ENCODE measurements at places on chromosomes 16 and 17.

GRCh38 chr16:84390131-84390785 is 21.9 kb downstream of the ATP2C2 start:
- no peak for DNase-seq

- DNase-seq, result no peak
Observed at GRCh38 chr16:50683689-50684374, 2.7 kb upstream of the SNX20 start.

- no peak for DNase-seq
Observed at GRCh38 chr17:49414271-49414621, 436 bp downstream of the PHB1 start.

GRCh38 chr16:78189121-78189520 is 89.7 kb downstream of the WWOX start:
- no peak for DNase-seq

- no peak for DNase-seq
Observed at GRCh38 chr16:52446080-52446479, 100.9 kb downstream of the TOX3 start.

GRCh38 chr17:48244121-48244711 is 136.7 kb downstream of the SNX11 start:
- peak; percentile 69 for DNase-seq

GRCh38 chr16:8866118-8866883 is 2.5 kb downstream of the CARHSP1 start:
- DNase-seq, result no peak

DNA sequence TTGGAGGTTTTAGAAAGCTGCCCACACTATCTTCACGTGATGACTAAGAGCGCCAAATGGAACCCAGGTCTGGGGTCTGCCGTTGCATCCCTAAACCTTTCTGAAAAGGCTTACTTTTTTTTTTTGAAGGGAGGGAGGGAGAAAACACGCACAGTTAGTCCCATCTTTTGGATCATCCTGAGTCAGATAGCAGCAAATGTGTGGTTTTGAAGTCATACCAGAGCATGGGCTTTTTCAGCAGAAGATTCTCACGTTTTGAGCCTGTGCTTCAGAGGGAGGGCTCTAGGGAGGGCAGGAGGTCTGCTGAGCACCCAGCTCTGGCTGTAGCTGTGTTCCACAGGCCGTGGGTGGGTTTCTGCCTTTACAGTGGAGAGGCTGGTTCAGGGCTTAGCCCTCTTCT is 194.7 kb downstream of the SNX29 start:
- no peak for DNase-seq

GRCh38 chr17:41451154-41451728 is 10.5 kb upstream of the KRT38 start:
- DNase-seq, result no peak

DNA sequence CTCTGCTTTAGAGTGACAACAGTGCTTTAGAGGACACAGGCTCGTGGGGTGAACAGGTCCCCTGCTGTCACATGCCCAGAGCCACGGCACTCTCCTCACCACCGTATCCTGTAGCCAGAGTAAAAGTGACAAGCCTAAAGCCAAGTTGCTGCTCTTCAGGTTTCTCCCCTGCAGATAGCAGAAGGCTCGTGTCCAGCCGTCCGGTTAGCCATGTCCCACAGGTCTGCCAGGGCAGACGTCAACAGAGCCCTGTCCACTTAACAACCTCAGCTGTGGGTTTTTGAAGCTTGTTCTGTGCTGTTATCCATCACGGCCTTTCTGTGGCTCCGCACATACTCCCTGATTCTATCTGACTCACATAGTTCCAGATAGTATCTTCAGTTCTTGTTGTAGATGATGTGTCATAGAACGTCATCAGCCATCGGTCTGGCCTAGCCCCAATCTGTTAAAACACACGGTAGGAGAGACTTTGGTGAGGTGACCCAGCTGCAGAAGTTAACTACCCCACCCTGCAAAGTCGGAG is 100.7 kb downstream of the SOCS1 start:
- DNase-seq, result no peak

GRCh38 chr17:10144456-10144855 is 54.0 kb downstream of the GAS7 start:
- DNase-seq, result no peak

GRCh38 chr17:48582750-48583069 is 4.6 kb upstream of the HOXB4 start:
- DNase-seq, result no peak

GRCh38 chr17:12866244-12866643 is 76.9 kb downstream of the ARHGAP44 start:
- no peak for DNase-seq

- no peak for DNase-seq
Observed at GRCh38 chr17:43939886-43940285, 2.4 kb downstream of the PPY start.

DNA sequence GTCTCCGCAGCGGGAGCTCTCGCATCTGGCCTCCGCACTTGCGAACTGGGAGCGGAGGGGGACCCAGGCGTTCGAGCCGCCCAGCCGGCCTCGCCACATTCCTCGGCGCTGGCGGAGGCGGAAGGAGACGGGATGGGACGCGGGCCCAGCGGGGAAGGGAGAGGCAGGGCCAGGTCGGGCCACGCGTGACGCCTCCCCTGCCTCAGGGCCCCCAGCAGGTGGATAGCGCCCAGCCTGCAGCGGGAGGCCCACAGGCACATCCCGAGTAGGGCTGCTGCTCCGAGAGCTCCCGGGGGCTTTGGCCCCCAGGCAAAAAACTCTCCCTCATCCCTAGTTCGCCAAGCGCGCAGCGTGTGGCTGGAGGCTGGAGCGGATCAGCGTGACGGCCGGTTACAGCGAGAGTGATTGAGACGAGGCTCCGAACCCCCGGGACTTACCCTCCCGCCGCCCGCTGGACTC is 800 bp downstream of the PLEKHH3 start:
- DNase-seq, result no peak

- DNase-seq, result no peak
Observed at GRCh38 chr16:59759296-59759695, 1025.2 kb upstream of the GOT2 start.

- no peak for DNase-seq
Observed at GRCh38 chr17:74520016-74520434, 11.2 kb downstream of the CD300LB start.

GRCh38 chr17:27310565-27311110 is 16.7 kb downstream of the WSB1 start:
- DNase-seq, result no peak

GRCh38 chr17:77802333-77802615 is 156.2 kb upstream of the TNRC6C start:
- no peak for DNase-seq

- DNase-seq, result no peak
Observed at GRCh38 chr16:54266363-54266955, 20.1 kb downstream of the IRX3 start.

DNA sequence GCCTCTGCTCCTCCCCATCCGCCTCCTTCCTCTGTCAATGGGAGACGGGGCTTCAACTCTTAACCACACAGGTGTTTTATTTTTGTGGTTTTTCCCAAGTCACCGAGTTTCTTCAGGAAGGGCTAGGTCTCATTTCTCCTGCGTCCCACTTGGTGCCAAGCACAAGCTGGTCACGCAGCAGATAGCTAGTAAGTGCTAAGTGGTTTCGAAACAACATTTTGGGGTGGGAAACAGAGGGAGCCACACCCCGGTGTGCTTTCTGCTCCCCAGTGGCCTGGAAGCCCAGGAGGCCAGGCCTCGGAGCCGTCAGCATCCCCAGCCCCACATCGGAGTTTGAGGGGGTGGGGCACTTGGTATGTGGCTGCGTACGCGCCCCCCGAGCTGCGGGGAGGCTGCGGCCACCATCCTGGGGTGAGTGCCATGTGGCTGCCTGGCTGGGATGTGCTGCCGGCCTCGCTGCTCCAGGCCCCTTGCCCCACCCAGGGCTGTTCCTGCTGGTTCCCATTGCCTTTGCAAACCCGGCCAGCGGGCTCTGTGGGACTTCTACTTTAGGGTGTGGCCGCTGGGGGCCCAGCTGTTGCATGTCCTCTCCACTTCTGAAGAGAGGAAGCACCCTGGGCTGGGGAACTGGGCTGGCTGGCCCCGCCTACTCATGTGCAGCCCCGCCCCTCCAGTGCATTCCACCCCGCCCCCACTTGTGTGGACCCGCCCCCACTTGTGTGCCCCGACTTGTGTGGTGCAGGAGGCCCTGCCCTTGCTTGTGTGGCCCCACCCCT is 55.6 kb downstream of the BAIAP2 start:
- DNase-seq, result no peak

DNA sequence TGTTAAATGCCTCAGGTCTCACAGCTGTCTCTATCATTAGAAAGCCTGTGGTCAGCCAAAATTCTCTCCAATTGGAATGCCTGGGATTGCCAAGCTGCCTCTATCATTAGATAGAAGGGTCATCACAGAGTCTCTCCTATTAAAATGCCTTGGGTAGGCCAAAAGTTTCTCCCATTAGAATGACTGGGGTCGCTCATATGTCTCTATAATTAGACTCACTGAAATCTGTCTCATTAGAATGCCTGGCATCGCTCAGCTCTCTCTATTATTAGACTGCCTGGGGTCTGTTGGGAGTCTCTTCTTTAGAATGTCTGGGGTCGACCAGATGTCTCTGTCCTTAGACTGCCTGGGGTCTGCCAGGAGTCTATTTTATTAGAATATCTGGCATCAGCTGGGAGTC is 2265.1 kb downstream of the TP53TG3F start:
- no peak for DNase-seq

GRCh38 chr16:7177875-7178274 is 154.8 kb upstream of the RBFOX1 start:
- no peak for DNase-seq
